RPMI8226 (cell line): ENCODE measurements at places on chromosomes 6 and 20.
A peak's percentile ranks its signal among the peaks of the same experiment; 100 is the strongest.

DNA sequence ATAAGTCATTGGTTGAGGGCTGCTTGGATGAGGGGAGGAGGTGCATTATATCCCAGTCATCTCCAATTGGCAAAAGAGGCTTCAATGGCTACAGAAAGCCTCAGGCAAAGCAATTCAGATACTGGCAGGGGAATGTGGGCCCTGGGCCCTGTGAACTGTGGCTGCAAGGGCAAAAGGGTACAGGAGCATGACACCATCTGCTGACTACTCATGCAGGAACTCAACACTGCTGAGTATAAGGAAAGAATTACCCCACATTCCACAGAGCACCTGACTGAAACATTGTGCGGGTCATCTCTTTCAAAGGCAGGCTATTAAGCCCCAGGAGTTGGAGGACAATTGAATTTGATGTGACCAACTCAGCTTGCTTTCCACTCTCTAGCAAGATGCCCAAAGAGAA, 92.1 kb upstream of the SPTLC3 start:
- DNase-seq = no peak

DNA sequence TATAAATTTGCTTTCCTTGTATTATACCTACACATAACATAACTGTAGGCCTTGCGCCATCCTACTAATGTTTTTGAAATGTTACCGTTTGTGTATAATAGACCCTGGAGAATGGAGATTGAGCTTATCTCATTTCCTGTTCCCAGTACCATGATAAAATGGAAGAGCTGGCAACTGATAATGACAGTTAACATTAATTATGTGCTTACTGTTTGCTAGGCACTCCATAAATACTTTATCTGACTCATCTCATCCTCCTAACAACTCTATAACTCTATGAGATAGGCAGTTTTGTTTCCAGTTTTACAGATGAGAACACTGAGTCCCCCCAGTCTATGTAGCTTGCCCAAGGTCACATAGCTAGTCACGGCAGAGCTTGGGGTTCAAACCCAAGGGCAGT, 396.7 kb downstream of the SYNE1 start:
- DNase-seq = no peak

- no peak for DNase-seq
Measured at GRCh38 chr6:165605182-165605875, 57.7 kb downstream of the PDE10A start.

DNA sequence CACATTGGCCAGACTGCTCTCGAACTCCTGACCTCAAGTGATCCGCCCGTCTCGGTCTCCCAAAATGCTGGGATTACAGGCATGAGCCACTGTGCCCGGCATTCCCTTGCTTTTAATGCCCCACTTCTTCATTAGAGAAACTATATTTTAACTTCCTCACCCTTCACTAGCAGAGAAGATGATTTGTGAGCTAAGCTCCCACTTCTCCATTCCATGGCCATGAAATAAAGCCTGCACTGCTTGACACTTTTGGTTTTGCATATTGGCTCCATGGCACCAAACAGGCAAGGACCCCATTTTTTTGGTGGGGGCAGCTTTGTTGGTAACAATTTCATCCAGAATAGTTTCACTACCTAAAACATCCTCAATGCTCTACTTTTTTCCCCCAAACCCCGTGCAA, 145.3 kb downstream of the TFAP2B start:
- DNase-seq = no peak

- DNase-seq = no peak
Measured at GRCh38 chr6:73704260-73704659, 8.3 kb downstream of the CD109 start.

DNA sequence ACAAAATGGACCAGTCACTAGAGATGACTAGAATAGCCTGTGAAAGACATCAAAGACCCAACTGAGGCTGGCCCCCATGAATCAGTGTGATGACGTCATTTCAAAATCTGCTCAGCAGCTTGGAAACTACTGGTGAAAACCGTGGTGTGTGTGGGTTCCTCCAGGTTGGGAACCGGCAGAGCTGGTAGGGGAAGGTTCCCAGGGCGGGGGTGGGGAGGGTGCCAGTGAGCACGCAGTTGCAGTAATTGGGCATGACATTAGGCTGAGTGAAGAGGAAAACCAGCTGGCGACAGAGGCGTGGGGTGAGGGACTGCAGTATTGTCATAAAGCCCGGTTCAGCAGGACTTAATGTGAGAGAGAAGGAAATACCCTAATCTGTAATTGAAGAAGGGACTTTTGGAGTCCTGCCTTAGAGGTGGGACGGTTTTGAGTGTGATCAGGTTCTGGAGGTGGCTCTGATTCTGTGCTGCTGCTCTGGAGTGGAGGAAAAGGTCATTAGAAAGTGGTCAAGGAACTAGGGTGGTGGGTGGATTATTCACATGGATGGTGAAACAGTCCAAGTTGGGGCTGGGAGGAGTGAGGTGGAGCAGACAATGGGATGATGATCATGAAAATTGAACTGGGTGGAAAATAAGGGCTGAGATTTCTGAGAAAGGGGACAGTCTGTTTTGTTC, 52.0 kb upstream of the MTHFD1L start:
- DNase-seq = no peak

DNA sequence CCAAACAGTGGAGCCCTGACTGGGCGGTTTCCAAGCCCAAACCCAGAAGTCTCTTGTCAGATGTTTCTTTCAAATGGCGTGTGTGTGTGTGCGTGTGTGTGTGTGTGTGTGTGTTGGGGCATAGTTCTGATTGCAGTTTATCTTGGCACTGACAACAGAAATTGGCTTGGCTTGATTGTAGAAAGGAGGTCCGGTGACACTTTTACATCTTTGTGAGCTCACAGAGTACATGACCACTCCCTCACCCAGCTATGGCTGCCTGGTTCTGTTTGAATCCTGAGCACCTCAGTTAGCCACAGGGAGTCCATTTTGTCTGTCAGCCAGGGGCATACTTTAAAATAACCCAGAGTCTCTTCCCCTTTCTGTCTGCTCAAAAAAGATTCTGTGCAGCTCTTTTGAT, 276.3 kb downstream of the CD83 start:
- no peak for DNase-seq

DNA sequence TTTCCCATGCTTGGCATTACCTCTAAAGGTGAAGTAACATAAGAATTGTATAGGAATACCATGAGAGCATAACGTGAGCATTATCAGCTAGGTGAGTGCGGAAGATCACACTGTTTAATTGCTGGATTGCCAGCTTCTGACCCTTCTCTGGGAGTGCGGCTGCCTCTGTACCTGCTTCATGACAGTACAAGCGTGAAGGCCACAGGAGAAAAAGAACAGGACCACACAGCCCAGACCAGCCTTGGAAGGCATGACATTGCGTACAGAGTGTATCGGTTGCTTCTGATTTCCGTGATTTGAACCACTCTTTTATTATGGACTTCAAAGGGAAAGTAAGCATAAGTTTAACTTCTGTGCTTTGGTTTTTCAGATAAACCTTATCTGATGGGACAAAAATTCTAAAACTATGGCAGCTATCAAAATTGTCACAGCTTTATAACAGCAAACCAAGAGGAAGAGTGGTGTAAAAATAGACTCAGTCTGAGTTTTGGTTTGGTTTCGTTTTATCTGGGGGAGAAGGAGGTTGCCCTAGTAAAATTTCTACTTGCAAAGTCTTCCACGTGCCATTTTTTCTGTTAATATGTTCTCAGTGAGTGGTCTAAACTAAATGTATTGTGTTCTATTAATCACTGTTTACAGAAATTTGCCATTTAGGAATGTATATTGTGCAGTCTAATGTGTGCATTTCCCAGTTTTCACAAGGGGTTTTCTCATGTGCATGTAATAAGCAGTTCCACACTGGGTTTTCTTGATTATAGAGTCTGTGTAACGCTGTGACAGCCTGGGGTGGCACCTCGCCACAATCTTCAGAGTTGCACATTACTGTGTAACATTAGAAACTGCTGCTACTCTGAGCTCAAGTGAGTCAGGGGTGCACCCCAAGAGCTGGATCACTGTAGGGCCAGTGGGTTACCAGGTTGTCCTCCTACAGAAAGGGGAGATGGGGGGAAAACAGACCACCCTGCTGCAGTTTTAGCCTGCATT, 97.3 kb downstream of the RPP40 start:
- DNase-seq = peak; percentile 58

GRCh38 chr6:41042226-41043055, at the start of gene TSPO2:
TSS of gene TSPO2 (plus strand) at chr6:41042467. CDS start at chr6:41042986, 519 bp downstream.
- DNase-seq = no peak

DNA sequence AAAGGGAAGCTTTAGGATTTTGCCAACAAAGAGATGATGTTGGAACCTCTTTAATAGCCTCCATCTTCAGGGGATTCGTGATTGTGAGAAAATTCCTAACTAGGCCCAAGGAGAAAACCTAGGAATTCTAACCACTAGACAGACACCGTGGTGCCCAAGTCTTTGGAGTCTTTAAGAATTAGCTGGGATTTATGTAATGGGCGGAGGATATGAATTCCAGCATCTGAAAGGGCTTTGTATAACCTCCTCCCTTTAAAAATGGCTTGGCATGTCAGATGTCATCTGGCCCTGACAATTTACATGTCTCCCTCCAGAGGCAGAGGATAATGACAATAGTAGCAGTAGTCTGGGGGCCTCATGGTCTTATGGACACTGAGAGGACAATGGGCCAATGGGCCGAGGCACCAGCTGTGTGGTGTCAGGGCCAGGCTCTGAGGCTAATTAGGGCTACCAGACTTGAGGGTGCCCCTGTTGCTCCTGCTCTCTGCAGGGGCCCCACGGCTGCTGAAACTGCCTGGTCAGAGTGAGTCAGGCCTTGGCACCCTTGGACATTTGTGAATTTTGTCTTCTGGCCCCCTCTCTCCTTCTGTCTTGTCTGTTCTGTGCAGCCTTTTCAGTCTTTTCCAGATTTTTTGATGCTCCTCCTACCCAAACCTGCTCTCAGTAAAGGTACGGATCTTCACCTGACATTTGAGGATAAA, 113.9 kb downstream of the EDN1 start:
- DNase-seq = no peak

GRCh38 chr6:47380251-47380650, 70.5 kb upstream of the TNFRSF21 start:
- DNase-seq = no peak

- DNase-seq = no peak
Measured at GRCh38 chr6:99013145-99013544, 65.4 kb upstream of the FBXL4 start.

GRCh38 chr20:16397086-16397485, 176.2 kb downstream of the KIF16B start:
- no peak for DNase-seq

DNA sequence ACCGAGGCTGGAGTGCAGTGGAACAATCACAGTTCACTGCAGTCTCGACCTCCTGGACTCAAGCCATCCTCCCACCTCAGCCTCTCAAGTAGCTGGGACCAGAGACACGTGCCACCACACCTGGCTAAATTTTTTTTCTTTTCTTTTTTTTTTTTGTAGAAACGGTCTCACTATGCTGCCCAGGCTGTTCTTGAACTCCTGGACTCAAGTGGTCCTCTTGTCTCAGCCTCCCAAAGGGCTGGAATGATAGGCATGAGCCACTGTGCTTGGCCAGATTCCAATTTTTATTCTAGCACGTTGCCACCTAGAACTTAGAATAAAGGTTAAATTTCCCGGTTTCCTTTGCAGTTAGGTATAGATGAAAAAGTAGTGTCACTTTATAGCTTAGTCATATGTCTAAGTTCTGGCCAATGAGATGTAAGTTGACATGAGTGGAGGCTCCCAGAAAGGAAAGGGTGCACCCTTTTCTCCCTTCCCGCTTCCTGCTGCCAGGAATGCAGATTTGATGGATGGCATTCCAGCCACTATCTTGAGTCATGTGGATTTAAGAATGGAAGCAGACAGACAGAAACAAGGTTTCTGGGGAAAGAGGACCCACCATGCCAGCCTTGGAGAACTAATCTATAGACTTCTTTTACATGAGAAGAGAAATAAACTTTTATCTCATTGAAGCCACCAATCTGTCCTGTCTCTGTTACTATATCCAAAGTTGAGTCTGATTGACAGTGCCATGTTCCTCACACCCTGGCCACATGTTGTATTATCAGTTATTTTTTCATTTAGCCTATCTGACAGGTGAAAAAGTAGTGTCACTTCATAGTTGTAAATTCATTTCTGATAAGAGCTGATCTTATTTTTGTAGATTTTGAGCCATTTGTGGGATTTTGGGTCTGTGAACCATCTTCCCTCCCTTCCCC, 60.6 kb upstream of the NCOA3 start:
- DNase-seq = no peak

DNA sequence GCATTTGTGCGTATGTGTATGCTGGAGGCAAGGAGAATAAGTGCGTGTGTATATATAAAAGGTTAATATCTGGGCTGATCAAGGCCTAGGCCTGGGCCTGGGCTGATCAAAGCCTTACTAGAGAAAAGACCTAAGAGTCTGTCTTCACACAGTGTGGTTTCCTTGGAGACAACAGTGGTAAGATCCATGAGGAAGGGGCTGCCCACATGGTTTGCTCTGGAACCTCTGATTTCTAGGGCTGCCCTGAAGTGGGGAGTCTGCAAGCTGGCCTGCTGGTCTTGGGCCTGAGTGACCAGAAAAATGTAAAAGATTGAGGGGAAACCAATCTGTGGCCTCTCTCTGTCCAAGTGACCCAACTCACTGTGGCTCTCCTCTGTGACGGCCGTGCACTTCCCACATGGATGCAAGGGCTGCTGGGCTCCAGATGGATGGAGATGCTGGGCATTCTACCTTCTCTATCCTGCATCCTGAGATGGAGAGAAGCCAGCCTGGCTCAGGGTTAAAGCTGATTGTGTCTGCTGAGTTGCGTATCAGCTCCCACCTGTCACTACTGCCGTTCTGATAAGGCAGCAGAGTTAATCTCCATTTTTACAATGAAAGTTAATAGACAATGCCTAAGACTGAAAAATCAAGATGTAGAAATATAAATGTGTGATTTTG, 90.3 kb upstream of the NXT1 start:
- no peak for DNase-seq

GRCh38 chr6:43199912-43200311, 17.9 kb downstream of the CUL9 start:
- DNase-seq = no peak

GRCh38 chr20:34575271-34575670, 16.8 kb downstream of the MAP1LC3A start:
- no peak for DNase-seq

- peak; percentile 33 for DNase-seq
Measured at GRCh38 chr6:125906158-125906998, 50.2 kb upstream of the HINT3 start.

DNA sequence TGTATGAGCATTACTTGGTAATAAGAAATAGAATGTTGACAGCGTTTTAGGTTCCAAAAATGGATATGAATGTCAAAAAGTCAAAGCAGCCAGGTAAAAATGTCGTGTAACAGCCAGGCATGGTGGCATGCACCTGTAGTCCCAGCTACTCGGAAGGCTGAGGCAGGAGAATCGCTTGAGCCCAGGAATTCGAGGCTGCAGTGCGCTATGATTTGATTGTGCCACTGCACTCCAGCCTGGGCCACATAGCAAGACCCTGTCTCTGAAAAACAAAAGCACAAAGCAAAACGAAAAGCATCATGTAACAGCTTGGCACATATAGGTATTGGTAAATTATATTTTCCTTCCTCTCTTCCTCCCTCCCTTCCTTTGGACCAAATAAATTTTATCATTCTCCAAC, 16.2 kb upstream of the FOXP4 start:
- DNase-seq = no peak

- no peak for DNase-seq
Measured at GRCh38 chr20:37990571-37991151, 42.6 kb downstream of the TTI1 start.
